ENCODE measurements at places on chromosomes 4 and X.

- no peak for DNase-seq
Measured at GRCh38 chrX:1558761-1559468, 21.9 kb upstream of the P2RY8 start.

GRCh38 chr4:84497504-84498202, 1.4 kb downstream of the NKX6-1 start:
- DNase-seq = no peak

- no peak for DNase-seq
Measured at GRCh38 chr4:48899950-48900349, 6.6 kb downstream of the OCIAD2 start.

GRCh38 chrX:101759000-101759399, 99.3 kb upstream of the ARMCX2 start:
- no peak for DNase-seq

DNA sequence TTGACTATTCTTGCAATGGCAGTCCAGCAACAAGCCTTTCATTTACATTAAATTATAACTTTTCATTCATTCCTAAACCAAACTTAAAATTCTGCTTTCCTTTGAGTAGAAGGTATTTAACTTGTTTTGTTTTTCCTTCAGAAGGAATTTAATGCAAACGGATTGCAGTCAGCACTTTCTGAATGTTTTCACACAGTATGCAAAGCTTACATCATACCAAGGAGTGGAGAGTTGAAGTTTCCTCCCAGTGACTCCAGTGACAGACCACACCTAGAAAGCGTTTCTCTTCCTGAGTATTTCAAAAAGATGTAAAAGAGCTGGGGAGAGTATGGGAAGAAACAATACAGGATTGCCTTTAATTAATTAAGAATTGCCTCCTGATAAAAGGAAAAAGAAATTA, 8.1 kb downstream of the EPGN start:
- DNase-seq = no peak

DNA sequence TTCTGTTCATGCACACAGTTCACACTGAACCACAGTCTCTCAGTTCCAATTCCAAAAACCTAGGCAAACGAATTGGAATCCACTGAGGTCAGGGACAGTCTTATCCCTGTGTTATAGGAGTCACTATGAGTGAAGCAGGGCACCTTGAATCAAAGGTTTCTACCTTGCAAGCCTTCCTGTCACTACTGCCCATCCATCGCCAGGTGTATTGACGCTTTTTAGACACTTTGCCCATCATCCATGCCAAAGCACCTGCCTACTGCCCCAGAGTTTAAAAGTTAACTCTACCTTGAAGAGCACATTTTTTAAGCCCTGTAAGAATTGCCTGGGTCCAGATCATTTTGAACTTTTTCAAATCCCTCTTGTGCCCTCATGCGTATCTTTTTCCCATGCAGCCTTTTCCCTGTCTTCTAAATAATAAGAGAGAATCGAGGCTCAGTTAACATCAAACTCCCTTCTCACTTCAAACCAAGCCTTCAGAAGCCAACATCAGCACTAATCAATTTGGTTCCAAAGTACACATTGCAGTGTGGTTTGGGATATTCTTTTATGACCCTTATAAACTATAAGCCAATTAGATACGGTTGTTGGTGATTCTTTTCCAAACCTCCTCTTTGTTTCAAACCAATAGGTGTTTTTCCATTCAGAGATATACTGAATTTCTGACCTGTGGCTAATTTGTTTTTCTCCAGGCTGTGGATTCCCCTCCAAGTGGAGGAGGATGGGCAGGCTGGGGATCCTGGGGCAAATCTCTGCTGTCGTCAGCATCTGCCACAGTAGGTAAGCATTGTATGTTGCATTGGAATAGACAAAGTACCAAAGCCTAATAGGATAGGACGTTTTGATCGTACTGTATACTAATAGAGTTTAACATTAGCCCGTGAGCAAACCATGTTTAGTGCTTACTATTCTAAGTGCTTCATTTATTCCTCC, 23.7 kb downstream of the FAM114A1 start:
- no peak for DNase-seq

DNA sequence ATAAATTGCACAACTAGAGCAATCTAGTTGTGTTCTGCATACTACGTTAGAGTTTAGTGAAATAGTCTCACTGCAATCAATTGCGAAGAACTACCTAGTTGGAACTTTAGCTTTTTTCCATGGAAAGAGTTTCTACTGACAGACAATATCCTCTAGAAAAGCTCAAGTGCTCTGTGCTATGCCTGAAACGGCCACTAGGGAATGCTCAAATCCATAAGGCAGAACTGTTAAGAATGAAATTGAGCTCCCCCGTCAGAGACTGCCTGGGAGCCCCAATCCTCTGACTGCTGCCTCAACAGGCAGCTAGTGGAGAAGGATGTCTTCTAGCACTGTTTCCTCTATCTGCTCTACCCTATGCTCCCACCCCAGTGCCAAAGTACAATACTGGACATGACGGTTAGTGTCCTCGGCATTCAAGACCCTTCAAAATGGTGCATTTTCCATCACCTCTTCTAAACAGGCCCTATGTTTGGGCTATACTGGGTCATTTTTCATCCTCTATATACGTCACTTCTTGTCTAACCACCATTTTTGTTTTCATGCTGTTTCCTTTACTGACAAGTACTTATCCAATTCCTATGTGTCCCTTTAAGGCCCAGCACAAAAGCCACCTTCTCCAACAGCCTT, 35.3 kb downstream of the FRMD7 start:
- no peak for DNase-seq
